ENCODE measurements at places on chromosomes 6 and 20.

DNA sequence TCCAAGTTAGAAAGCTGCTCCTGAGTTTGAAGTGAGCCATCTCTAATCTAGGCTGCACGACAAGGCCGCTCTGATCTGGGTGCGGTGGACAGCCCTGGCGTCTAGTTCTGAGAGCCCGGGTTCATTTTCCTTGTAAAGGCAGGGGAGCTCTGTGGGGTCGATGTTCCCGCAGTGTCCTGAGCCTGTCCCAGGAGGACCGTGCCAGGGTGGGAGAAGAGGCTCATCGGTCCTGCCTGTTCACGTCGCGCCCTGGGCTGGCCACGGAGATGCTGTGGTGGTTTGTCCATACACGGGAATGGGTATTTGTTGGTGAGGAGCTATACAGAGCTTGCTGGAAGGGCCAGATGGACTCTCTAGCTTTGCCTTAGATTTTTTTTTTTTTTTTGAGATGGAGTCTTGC is 27.0 kb downstream of the PSMG4 start:
- no peak for DNase-seq

DNA sequence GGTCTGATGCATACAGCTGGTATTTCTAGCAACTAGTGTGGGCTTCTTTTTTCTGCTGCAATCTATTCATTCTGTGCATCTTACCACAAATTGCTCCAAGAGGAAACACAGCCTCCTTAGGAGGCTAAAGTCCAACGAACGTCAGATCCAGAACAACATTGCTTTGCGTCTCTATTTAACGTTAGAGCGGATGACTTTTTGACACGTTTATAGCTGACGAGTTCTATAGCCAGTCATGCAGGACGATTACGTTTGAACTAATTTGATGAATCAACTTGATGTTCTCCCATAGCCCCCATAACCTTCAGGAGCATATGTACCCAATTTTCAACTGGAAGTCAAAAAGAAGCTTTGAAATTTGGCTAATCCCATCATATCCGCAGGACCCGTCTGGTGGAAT is 59.9 kb downstream of the TSHZ2 start:
- DNase-seq, result no peak

GRCh38 chr20:4920131-4920530 is 81.2 kb downstream of the SLC23A2 start:
- DNase-seq, result no peak

DNA sequence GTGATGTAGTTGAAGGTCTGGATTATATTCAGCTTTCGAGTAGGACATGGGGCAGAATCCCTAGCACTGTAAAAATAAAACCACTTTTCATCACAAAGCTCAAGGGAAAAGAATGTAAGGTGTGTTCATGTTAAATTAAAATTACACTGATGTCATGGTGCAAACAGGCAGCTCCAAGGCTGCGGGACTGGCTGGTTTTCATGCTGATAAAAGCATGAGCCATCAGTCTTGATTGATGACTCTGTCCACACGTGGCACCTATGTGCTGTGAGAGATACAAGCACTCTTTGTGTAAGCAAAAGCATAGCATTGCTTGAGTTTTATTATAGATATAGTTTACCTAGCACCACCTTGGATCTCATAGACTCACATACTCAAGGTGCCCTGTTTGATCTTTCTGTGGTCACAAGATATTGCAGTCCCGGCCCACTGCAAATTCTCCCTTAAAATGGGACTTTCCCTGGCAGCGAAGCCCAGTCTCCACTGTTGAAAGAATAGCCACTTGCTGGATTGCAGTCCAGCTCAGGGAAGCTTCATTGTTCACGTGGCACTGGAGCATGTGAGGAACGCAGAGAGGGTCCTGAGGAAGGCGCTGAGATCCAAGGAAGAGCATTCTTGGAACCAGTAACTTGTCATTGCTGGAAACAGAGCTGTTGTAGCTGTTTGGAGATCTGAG is 90.6 kb downstream of the TIAM2 start:
- no peak for DNase-seq

DNA sequence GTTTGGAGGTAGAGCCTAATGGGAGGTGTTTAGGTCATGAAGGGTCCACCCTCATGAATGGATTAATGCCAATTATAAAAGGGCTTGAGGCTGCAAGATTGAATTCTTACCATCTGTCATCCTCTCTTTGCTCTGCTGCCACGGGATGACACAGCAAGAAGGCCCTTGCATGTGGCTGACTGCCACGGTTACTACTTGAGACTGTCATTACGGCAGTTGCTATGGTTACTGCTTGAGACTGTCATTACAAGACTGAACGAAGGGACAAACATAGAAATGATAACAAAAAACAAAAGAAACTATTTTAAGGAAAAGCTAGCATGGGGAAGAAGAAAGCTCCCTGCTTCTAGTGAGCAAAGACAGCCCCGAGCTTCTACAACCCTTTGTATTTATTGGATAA is 715.0 kb downstream of the TFAP2A start:
- peak; percentile 7 for DNase-seq

GRCh38 chr20:24491041-24491756 is 21.8 kb downstream of the SYNDIG1 start:
- no peak for DNase-seq

DNA sequence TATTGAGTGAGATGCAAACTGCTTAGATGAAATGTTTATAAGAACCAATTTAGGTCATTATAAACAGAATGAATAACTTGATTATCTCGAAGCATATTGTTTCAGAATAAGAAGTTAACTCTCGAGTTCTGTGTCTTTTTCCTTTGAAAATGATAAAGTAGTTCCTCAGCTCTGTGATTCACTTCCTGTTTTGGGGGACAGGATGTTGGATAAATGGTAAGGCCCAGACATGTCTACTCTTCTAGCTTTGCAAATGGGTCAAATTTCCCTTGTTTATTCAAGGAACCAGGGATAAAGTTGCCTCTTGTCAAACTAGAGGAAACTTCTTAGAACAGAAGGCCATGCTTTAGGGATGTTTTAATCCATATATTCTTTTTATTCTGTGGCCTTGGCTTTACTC is 246.9 kb downstream of the SOX4 start:
- no peak for DNase-seq

Data from GM04504 (cell line).